ENCODE measurements at places on chromosomes 4 and X.

GRCh38 chrX:148540671-148541583 lies 40.5 kb downstream of the AFF2 start:
- no peak for DNase-seq

DNA sequence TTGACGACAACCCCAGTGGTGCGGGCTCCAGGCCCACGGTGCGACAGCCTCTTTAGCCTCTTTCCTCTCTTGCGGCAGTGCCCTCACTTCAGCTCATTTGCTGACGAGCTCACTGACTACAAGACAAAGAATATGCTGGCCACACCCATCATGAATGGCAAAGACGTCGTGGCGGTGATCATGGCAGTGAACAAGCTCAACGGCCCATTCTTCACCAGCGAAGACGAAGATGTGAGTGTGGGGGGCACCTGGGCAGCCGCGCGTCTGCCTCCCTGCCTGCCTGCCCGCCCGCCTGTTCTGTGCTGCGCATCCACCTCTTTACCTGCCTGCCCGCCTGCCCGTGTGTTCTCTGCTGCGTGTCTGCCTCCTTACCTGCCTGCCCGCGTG lies 9.2 kb downstream of the PDE6B start:
- no peak for DNase-seq

DNA sequence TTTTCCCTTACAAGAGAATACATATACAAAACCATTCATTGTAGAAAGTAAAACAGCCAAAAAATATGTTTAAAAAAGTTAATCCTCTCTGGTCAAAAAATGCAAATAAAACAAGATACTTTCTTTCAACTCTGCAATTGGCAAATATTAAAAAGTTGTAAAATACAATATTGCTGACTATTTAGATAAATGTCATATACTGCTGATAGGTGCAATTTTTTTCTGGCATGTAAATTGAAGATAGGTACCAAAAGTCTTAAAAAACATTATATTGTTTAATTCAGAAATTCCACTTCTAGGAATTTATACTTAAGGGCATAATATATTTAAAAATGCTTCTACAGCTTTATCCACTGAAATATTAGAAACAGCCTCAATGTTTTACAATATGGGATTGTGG lies 66.4 kb upstream of the TLL1 start:
- no peak for DNase-seq

GRCh38 chrX:26203561-26203960 lies 11.3 kb downstream of the MAGEB6 start:
- no peak for DNase-seq

GRCh38 chr4:158850371-158850770 lies 81.5 kb downstream of the FNIP2 start:
- DNase-seq = no peak

Measured in stimulated activated CD8-positive, alpha-beta memory T cell treated with anti-CD3 and anti-CD28 coated beads, Interleukin-15, amount 100 ng/mL, for 1 hour (primary cell).